ENCODE measurements at places on chromosomes 5 and 9.

DNA sequence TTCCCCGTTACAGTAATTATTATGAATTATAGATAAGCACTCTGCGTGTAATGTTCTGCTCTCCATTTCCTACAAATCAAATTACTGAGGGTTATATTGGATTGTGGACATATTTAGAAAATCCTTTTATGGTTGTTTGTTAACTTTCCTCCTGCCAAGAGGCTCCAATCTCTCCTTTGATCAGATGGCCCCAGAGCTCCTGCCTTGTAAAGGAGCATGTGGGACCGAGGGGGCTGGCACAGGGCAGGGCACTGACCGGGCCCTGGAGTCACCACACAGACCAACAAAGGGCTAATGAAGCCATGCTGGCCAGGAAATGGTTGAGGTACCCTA, 415.9 kb downstream of the EFNA5 start:
- DNase-seq: no peak

DNA sequence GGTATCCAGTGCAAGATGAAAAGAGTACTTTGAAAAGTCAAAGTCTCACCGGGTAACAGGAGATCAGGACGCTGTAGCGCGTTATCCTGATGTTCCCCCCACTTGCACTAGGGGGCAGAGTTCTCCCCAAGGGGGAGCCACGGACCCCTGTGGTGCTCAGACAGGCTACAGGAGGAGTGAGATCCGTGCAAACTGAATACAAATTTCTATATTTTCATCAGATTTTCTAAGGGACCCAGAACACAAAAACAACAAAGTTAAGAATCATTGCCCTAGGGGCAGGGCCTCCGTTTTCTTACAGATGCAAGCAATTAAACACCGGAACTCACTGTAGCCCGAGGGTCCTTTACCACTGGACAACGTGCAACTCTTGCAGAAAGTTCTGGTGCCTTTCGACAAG, 2.0 kb downstream of the MYO10 start:
- DNase-seq: peak; percentile 57

DNA sequence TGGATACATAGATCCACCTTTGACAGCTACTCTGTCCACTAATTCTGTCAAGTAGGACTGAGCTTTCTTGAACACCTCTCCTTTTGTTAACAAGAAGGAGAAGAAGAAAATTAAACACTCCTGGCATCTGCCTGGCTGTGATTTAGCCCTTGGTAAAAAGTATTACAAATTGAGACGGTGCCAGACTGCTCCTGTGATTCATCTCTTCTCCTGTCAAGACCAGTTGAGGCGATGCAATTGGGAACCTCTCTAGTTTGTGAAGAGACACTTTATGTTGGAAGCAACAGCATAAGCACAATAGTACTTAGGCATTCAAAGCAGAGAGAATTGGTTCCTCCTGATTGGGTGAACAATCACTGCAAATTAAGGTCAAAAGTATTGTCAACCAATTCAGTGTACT, 72.7 kb downstream of the GHR start:
- DNase-seq: no peak

- no peak for DNase-seq
Measured at GRCh38 chr5:11273180-11273903, 512.3 kb upstream of the DAP start.

GRCh38 chr5:150782850-150783249, 4.3 kb downstream of the SMIM3 start:
- no peak for DNase-seq

DNA sequence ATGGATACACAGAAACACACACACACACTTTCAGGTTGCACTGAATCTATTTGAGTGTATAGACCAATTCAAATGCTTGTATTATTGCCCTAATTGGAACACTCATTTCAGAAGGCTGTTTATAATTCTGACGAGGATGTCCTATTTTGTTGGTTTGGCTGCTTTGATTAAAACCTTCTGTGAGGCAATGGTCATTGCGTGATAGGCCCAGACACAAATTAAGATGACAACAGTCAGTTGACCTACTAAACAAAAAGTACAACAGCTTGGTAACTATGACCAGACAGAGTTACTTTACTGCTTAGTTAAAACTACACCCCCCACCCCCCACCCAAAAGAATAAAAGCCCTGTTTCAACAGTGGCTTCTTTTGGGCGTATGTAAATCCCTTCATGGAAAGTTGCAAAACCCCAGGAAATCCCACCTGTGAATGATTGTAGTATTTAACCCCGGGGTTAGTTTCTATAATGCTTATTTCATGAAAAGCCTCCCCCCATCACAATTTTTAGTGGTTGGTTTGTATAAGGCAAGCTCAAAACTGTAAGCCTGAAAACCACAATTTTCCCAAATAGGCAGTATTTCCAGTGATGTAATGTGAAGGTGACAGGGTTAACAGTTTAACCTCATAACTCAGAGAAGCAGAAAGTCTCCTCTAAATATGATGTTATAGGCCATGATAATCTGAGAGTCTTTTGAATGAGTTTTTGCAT, 340.8 kb downstream of the FGF10 start:
- no peak for DNase-seq

GRCh38 chr5:58262226-58262625, 197.7 kb downstream of the PLK2 start:
- no peak for DNase-seq

GRCh38 chr5:178207183-178207916, 3.0 kb downstream of the HNRNPAB start:
- no peak for DNase-seq
